Neural crest cell (in vitro differentiated cells): ENCODE measurements at places on chromosomes 13 and 19. TPM values are rescaled to one million over a fixed set of nuclear protein-coding genes. Genes with fewer than 3 reads are reported as not detected.

CEACAM8 gene
- total RNA-seq = not detected in 2 replicates

ZNF492 gene
- total RNA-seq = not detected in 2 replicates

ASF1B gene
- 54.8 and 55.6 TPM in 2 replicates for total RNA-seq

KLHL1 gene
- 0.23 TPM in 1 of 2 replicates, not detected in the other for total RNA-seq

DNA sequence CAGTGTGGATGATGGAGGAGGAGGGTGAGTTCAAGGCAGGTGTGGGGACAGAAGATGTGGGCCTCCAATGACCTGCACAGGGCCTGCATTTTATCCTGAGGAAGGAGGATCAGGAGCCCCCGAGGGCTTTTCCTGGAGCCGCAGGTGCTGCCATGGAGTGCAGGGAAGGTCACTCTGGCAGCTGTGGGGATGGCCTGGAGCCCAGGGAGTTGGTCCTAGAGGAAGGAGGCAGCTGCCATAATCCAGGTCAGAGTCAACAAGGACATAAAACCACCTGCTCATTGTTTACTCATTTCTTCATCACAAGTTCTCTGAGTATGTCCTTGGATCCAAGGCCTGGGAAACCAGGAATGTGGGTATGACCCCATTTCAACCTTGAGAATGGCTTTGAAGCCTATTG is 87.2 kb downstream of the SCGB2B2 start:
- no peak for DNase-seq
- H3K36me3 ChIP-seq = no peaks in the 10 kb centered on the region
- H3K4me3 ChIP-seq = no peak overlapping the region
- no peak overlapping the region for H3K27ac ChIP-seq

DNA sequence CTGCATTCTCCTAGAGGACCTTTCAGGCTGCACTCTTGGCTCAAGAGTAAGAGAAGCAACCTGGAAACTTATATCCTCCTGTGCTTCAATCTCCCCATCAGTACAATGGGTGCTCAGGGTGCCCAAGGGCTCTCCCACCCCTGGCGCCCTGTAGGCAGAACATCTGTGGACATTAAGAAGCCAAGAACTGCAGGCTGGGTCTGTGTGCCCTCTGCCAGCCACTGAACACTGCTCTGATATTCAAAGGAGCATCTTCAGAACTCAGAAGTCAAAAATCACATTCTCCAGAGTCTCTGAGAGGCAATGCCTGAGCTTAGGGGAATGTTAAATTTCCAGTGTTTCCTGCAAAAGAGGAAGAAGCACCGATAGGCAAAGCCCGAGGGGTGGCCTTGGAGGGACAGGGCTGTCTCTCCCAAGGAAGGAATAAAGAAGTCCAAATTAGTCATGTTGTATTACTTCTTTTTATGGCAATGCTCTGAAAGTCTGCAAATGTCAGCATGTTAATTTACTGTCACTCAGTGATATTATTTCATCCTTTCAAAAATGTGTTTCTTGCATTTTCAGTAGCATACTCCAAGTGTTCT is 88.1 kb downstream of the TSHZ3 start:
- H3K36me3 ChIP-seq = no peaks in the 10 kb centered on the region
- no peak overlapping the region for H3K4me3 ChIP-seq
- no peaks in the 10 kb centered on the region for H3K4me1 ChIP-seq
- DNase-seq = no peak
- H3K27me3 ChIP-seq = no peaks in the 10 kb centered on the region

DNA sequence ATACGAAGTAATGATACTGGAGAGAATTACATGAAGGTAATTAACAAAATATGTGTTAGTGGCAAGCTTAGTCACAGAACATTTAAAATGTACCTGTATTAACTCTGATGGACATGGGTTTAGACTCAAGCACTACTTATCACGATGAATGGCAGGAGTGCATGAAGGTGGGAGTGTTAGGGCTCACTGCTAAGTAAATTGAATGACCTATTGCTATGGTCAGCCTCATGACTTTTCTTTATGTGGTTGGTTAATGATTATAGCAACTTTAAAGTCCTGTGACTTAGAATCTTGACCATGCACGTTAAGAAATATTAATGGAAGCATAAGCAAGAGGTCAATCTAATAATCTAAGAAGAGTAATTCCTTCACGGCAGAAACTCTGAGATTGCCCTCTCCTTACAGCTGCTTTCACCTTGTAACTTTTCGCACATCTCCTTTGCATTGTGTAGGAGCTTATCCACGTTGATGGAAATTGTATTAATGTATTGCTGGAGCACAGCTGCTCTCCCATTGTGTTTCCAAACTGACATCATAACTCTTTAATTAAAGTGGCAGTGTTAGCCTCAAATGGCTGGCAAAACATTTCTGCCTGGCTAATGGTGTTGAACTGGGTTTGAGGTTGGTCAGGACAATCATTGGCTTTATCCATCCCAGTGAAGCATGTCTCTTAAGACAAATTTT is 114.5 kb downstream of the RXFP2 start:
- H3K4me3 ChIP-seq = no peak overlapping the region
- H3K36me3 ChIP-seq = no peaks in the 10 kb centered on the region
- H3K27ac ChIP-seq = no peak overlapping the region
- H3K27me3 ChIP-seq = peaks cover 30% of the 10 kb centered on the region

- DNase-seq = no peak
- peaks cover 3% of the 10 kb centered on the region for H3K4me1 ChIP-seq
- no peak overlapping the region for H3K27ac ChIP-seq
- H3K36me3 ChIP-seq = peaks cover 3% of the 10 kb centered on the region
- H3K4me3 ChIP-seq = no peak overlapping the region
Observed at GRCh38 chr13:50030315-50030714, 15.1 kb downstream of the KCNRG start.
